Activated T-helper 1 cell treated with anti-CD3 and anti-CD28 coated beads, Interleukin-12 subunit alpha, Interleukin-12 subunit beta, Interleukin-2, Interleukin-4 antibody, amounts not matched to agents 30 ng/mL and 10 ng/mL and 1 ng/mL, durations not matched to agents 14 hours and 24 hours and 36 hours (primary cell): ENCODE measurements at places on chromosomes 1 and 21. TPM values are rescaled to one million over a fixed set of nuclear protein-coding genes. Genes with fewer than 3 reads are reported as not detected.

DNA sequence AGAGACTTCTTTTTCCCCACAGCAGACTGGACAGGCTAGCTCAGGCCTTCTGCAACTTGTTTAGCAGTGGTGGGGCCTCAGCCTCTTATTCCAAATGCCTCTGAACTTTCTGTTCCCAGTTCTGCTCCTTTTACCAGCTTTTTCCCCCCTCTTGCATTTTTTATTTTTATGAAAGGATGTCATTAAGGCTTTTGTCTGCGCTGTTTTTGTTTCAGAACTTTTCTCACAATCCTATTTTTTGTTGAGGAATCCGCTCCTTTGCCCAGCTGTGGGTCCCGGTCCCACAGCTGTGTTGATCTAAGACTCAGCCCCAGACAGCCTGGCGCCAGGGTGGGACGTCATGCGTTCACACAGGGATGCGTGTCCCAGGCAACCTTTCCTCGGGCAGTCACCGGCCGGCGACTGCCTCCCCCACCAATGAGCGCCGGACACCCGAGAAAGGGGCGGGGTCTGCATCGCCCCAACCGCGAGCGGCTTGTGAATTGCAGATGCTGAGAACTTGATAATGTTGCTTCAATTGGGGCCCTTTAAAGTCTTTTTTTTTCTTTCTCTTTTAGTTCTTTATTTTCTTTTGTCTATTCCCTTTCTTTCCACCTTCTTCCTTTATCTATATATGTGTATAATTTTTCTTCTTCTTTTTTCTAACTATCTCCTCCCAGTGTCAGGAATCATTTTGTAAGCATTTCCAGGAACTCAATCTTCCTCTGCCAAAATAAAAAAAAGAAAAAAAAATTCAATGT is 3.0 kb upstream of the ID3 start:
- no peak for DNase-seq

- no peak for DNase-seq
Observed at GRCh38 chr1:214934045-214934444, 148.5 kb upstream of the KCNK2 start.

TEDDM1 gene
- not detected in 2 replicates for total RNA-seq

GRCh38 chr1:229258031-229258756 is 12.7 kb upstream of the RAB4A start:
- DNase-seq: peak; percentile 23

DNA sequence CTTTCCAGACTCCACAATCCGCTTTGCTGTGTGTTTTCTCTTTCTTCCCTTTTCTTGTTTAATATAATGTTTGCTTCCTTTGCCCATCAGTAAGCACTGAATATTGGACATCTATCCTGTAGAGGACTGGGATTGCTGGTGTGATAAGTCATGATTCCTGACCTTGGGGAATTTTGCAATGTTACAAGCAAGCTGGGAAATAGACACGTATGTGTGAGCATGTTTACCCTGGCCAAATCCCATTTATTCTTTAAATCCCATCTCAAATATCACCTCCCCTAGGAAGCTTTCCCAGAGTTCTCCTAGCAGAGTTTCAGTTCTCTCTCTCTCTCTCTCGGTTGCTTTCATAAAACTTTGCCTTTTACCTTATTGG is 155.3 kb downstream of the ROR1 start:
- no peak for DNase-seq

- no peak for DNase-seq
Observed at GRCh38 chr1:24567792-24568388, 12.0 kb downstream of the NCMAP start.

- DNase-seq: no peak
Observed at GRCh38 chr1:112308716-112309115, 87.3 kb upstream of the CTTNBP2NL start.

DNA sequence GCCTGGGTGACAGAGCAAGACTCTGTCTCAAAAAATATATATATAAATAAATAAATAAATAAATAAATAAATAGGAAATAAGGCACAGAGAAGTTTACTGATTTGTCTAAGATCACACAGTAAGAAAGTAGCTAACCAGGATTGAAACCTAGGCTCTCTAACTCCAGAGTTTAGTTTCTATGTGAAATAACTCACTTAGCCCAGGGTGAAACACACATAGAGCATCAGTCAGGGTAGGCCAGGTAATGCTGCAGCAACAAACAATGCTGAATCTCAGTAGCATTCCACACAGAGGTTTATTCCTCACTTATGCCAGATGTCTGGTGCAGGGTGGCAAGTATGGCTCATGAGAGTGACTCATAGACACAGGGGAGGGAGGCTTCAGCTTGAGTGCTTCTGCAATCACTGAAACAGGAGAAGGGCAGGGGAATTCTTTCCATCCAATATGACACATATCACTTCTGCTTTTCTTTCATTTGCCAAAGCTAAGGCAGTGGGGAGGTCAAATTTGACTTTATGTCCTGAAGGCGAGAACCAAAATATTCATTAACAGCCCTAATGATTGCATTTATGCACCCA is 37.1 kb upstream of the KANK4 start:
- no peak for DNase-seq

OR6N1 gene
- not detected in 2 replicates for total RNA-seq

DNA sequence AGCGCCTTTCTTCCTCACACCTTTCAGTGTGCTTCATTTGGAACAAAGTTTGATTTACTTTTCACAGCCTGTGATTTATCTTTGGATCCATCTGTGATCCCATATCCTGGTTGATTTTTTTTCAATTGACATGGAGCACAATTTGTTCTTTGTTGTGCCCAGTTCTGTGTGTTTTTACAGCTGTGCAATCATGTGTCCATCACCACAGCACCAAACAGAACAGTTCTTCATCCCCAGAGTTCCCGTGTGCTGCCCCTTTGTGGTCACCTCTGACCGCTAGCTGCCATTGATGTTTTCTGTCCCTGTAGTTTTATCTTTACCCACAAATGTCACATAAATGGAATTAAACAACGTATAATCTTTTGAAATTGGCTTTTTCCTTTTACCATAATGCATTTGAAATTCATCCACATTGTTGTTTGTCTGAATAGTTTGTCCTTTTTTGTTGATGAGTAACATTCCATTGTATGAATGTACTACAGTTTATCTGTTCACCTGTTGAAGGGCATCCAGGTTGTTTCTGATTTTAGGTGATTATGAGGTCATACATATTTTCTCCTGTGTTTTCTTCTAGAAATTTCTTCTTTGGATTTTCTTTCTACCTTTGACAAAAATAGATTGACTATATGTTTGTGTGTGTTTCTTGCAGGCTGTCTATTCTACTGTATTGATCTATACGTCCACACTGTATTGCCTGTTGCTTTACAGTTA is 17.4 kb downstream of the MIGA1 start:
- DNase-seq: no peak

DNA sequence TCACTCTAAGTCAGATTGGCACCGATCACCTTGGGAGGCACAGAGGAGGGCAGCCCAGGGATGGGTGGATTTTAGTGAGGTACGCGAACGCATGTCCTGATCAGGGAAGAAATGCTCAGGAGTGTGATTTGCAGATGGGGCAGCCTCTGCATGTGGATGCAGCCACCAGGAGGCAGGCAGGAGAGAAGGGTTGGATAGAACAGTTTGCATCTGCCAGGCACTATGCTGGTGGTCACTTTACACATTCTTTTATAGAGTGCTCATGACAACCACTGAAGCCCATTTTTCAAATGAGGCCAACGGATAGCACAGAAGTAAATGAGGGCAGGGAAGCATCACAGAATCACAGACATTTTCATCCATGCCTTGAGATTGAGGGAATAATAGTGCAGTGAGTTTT is 5.7 kb downstream of the LAMB3 start:
- DNase-seq: no peak

DNA sequence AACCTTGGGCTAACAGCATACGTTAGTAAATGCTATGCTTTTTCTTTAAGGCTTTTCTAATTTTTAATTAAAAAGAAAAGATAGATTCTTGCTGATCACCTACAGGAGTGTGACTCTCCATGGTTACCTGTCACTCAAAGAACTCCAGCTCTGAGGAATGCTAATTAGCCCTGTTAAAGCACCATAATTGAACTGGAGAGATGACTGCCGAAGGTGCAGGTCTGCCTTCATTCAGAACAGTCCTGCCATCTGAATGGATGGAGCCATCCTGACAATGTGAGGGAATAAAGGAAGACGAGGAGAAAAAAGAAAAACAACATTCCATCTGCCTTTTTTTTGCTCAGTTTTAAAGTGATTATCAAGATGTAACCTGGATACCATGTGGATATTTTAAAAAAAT is 94.6 kb downstream of the ATP6V1G3 start:
- no peak for DNase-seq

CD1D gene
- total RNA-seq: 0.22 TPM in 1 of 2 replicates, not detected in the other

GRCh38 chr1:116125758-116126157 is 14.6 kb downstream of the MAB21L3 start:
- DNase-seq: no peak

IGSF3 gene
- 1.7 TPM in 2 replicates for total RNA-seq

FCRL1 gene
- total RNA-seq: not detected in 2 replicates

- no peak for DNase-seq
Observed at GRCh38 chr1:196277860-196278259, 330.4 kb downstream of the KCNT2 start.

DNA sequence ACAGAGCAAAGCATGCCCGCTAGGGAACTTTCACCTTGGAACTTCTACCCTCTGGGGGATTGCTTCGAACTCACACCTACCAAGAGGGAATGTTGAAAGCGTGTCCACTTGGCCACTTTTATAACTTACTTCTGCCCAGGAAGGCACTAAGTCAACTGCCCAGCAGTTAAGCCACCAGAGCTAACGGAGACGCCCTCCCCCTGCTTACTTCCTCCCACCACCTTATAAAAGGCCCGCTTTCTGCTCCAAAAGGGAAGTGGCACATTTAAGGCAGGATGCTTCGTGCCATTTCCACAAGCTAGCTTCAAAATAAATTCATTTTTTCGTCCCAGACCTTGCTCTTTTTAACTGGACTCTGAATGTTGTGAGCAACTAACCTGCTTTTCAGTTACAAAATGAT is 3.2 kb upstream of the AK2 start:
- no peak for DNase-seq

RGS18 gene
- not detected in 2 replicates for total RNA-seq

NAV1 gene
- total RNA-seq: 0.83 and 1.6 TPM in 2 replicates

EVA1B gene
- total RNA-seq: 10.6 and 10.9 TPM in 2 replicates

LCE1D gene
- not detected in 2 replicates for total RNA-seq

DNA sequence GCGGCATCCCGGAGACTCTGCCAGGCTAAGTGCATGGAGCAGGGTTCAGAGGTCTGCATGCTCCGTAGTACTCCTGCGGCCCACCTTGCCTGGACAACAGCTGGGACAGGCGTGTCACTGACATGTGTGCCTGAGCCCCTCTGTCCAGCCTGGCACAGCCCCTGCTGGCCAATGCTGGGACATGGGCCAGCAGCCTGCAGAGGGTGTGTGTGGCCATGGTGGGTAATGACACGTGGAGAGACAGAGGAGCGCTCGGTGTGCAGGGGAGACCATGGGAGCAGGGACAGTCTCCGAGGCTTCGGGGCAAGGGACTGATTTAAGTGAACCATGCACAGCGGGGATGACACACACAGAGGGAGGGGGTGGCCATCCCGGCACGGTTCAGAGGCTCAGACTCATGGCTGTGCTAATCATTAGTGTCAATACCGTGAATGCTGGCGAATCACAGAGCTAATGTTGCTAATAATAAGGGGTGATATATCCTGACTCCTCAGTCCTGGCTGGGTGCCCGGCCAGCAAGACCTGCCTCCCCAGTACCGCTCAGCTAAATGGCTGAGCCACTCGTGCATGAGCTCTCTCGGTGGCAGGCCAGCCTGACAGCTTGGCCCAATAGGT is 41.5 kb downstream of the IGSF21 start:
- DNase-seq: no peak

GRCh38 chr1:74486036-74486435 is 26.4 kb downstream of the LRRC53 start:
- DNase-seq: no peak

DNA sequence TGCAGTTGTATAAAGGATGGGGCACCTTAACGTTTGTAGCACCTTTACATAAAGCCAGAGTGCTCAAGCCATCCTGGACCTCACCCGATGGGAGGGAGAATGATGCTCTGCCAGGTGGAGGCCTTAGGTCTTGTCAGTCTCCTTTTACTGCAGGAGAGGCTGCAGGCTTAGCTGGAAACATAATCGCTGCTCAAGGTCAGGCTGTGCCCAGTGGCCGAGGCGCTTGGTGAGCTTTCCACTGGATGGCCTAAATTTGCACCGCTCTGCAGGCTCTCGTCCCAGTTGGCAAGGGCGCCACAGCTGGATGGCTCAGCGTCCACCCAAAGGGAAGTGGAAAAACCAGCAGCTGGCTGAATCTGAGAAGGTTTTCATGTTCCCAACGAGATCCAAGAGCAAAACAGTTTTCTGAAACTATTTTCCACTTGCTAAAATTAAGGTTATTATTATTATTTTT is 438.9 kb downstream of the CAMTA1 start:
- DNase-seq: no peak

PIGR gene
- 0.07 TPM in 1 of 2 replicates, not detected in the other for total RNA-seq

DNA sequence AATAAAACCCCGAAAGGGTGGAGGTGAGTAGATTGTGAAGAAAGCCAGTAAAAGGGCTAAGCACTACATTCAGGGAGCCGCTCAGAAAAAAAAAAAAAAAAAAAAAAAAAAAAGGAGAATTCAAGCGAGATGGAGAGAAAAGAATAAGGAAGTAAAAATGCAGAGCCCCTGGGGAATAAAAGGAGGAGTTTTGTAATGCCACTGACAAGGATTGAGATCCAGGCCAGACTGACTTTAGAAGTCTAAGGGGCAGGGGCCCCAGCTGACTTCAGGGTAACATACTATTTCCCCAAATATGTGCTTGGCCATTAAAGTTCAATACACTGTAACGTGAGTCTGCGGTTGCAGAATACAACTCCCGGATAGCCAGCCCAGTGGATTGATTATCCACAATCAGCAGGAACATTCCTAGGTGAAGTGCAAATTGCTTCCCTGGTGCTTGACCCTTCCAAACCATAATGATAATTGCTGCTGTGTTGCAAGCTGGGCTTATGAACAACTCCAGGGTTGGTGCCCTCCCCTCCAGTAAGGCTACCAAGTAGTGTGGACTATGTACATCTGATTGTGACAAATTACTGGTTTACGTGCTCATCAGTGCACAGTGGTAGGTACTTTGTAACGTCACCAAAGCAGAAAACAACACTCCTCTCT is 30.7 kb upstream of the RRP15 start:
- DNase-seq: no peak

DNA sequence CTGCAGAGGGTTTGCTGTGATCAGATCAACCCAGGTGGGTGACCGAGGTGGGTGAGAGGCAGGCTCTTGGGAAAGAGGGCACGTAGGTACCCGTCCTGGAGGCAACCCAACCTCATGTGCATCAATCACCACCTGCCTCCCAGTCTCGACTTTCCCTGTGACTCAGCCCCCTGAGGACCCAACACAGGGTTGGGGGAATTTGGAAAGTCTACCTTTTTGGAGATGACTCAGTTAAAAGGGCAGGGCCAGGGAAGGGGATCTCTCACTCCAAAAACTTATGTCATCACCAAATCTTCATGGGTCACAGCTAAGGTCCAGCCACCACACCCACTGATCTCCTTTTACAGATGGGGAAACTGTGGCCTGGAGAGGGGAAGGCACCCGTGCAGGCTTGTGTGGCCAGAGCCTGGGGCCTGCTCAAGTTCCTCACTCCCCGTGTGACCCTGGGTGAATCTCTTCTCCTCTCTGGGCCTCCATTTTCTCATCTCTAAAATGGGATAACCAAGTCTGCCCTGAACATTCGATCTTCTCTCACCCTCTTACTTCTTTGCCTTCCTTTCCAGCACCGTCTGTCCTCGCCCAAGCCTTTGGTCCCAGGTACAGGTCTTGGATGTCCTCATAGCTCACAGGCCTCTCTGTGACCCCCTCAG is 34.6 kb upstream of the WNT4 start:
- DNase-seq: no peak

CPTP gene
- 13.6 and 14.6 TPM in 2 replicates for total RNA-seq

PTPRC gene
- total RNA-seq: 512 and 516 TPM in 2 replicates

CD5L gene
- total RNA-seq: not detected in 2 replicates

- no peak for DNase-seq
Observed at GRCh38 chr1:56533621-56534020, 45.7 kb downstream of the PLPP3 start.
